M059J (cell line): ENCODE measurements at places on chromosomes 12 and 14. TPM values are rescaled to one million over a fixed set of nuclear protein-coding genes. Genes with fewer than 3 reads are reported as not detected.

GRCh38 chr12:53182903-53183302, 2.2 kb upstream of the CSAD start:
- DNase-seq, result no peak

- no peak for DNase-seq
These were observed 6.3 kb upstream of the LRIG3 start for GRCh38 chr12:58926586-58926985.

FSCB gene
- total RNA-seq, result not detected in 2 replicates

DNA sequence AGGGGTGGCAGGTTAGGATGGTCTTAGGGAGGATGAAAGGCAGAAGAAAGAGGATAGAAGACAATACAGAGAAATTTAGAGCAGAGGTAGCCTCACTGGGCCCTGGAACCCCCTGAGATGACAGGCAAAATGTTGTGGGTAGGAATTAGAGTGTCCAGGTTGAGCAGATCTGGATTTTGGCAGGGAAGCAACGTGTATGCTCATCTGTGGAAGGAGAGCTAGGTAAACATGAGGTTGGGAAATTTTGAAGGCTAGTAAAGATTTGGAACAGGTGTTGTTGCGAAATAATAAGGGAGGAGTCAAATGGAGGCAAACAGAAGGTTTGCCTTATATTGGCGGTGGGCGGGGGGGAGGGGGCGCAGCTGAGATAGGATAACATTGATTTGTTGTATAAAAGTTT, 5.3 kb downstream of the HSD17B6 start:
- DNase-seq, result no peak

FAIM2 gene
- total RNA-seq, result 0.34 and 0.49 TPM in 2 replicates

DNA sequence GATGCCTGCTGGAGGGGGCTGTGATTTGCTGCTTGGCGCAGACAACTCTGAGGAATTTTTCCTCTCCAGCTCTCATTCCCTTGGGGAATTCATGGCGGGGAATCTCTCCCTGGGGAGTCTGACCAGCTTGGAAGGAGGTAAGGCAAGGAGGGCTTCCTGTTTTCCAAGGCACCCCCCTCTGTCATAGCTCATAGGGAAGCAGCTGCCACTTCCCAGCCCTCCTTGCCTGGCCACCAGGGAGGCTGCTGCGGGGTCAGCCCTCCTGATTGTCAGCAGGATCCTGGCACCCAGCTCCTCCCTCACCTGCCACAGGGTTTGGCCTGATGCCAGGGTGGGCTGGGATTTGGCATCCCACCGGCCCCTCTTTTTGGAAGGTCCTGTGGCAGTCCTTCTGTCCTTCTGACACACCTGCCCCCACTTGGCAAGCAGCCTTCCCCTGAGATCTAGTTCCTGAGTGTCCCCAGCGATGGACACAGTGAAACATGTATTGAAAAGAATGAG, 74.9 kb downstream of the TSPAN9 start:
- no peak for DNase-seq

FLVCR2 gene
- 0.22 TPM in 1 of 2 replicates, not detected in the other for total RNA-seq

- peak; percentile 61 for DNase-seq
These were observed 20.6 kb downstream of the COX14 start for GRCh38 chr12:50132505-50133135.

GRCh38 chr12:51225234-51225633, 7.4 kb upstream of the POU6F1 start:
- no peak for DNase-seq

- DNase-seq, result no peak
These were observed 17.1 kb downstream of the DICER1 start for GRCh38 chr14:95140060-95140858.

MGAT4C gene
- total RNA-seq, result not detected in 2 replicates

- no peak for DNase-seq
These were observed 20.3 kb downstream of the MTA1 start for GRCh38 chr14:105439710-105440553.

DNA sequence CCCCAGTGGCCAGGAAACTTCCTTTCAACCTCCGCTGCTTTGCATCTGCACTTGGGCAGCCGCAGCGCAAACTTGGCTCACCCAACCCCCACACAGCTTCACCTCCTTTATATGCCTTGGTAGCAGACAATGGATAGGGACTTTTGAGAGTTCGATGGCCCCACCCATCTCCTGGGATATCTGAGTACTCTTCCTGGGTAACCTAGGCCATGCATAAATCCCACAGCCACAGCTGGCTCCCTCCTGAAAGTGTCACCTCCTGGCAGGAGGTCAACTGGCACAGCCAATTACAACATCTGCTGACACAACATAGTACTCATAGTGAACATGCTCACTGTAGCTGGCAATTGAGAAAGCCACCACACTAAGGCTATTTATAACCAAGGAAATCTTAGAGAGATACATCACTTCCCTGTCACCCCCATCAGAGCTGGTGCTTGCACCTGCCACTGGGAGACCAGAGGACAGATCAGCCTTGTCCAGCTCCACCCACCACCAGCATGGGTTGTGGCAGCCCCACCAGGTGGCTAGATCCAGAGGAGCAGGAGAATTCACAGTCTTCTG, 410.0 kb downstream of the SYT1 start:
- DNase-seq, result peak; percentile 19

DNA sequence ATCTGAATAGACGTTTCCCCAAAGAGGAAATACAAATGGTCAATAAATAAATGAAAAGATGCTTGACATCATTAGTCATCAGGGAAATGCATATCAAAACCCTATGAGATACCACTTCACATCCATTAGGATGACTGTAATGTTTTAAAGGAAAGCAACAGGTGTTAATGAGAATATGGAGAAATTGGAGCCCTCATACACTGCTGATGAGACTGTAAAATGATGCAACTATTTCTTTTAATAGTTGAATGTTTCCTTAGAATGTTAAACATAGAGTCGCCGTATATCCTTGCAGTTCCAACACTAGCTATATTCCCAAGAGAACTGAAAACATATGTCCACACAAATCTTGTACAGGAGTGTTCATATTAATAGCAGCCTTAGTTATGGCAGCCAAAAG, 133.2 kb downstream of the SLC38A4 start:
- no peak for DNase-seq
